ENCODE measurements at places on chromosomes 11 and 22.

- DNase-seq: peak; percentile 52
These were observed 148.3 kb downstream of the PKNOX2 start for GRCh38 chr11:125312812-125313211.

- no peak for DNase-seq
These were observed 68.1 kb upstream of the LMO1 start for GRCh38 chr11:8331767-8332166.

DNA sequence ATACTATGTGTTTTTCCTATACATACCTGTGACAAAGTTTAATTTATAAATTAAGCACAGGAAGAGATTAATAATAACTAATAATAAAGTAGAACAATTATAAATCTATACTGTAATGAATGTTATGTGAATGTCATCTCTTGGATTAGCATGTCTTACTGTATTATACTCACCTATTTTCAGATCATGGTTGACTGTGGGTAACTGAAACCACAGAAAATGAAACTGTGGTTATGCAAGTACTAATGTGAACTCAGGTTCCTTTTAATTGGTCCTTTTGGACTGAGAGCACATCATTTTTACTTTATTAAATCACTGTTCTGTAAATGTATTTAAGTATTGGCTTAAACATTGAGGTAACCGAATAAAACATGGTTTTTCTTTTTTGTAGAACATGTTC is 108.8 kb downstream of the PPP6R3 start:
- DNase-seq: no peak

GRCh38 chr22:26525946-26526564 is 13.8 kb upstream of the TFIP11 start:
- DNase-seq: no peak

DNA sequence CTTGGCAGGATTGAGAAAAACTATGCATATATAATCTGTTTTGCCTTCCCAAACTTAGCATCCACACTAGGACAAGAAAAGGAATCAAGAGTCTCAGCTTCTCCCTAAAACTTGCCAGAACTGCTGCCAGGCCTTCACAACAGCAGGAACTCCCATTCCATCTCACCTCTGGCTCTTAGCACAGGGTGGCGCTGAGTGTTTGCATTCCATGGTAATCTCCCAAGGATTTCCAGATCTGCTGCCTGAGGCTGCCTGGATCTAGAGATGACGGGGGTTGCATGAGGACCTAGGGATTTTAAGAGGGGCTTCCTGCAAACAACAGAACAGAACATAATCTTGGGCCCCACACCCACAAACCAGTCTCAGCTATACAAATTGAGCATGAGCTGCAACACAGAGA is 87.1 kb upstream of the OPCML start:
- no peak for DNase-seq

Data from posterior vena cava (tissue), 2 donors.